Fibroblast of skin of left biceps (primary cell): ENCODE measurements at places on chromosomes 11 and 22.

DNA sequence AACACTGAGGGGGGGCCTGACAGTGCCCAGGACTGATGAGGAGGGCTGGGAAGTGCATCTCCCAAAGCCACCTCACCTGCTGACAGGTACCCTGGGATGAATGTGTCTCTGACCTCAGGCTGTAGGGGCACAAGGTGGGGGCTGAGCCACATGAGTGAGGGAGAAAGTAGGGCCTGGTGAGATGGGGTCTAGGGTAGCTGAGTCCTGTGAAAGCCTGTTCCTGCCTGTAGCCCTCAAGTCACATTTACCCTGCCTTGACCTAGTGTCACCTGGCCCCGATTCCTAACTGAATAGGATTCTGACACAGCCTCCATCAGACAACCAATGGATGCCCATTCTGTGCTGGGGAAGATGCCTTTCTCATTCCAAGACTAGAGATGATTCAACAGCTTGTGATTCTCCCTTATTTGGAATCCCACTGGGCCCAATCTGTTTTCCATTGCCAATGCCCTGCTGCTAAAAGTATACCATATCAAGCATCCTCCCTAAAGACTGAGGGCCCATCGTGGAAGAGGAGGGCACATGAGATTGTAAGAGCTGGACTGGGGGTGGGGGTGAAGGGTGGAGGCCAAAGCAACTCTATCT is 11.1 kb upstream of the RFPL1 start:
- DNase-seq: no peak

DNA sequence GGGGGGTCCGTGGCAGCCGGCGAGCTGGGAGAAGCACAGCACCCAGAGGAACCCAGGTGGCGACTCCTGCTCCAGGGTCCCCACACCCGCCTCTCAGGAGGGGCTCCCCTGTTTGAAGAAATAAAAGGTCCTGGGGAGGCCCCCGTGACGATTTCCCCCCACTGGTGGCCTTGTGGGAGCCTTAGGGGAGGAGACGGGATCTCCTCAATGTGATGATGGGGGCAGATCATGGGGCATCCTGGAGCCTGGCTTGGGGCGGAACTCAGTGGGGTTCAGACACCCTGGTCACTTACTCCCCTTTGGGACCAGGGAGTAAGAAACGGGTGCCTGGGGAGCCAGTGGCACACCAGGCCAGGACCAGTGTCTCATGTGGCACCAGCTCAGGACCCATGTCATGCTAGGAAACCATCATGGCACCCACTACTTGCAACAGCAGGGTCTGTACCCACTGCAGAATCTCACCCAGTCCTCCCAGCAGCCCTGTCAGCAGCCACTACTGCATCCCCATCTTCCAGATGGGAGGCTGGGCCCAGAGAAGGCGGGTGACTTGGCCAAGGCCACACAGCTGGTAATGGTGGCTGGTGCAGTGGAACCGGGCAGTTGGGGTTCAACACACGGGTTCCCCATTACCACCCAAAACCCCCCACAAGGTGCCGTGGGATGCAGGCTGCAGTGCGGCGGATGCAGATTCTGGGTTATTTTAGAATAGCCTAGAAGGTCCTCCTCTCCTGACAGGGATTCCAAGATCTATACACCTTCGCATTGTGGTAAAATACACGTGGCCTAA is 130.7 kb downstream of the CTTN start:
- no peak for DNase-seq

GRCh38 chr11:114250993-114251814 is 45.0 kb upstream of the NNMT start:
- DNase-seq: no peak

- no peak for DNase-seq
Measured at GRCh38 chr22:17046566-17047348, 38.0 kb upstream of the IL17RA start.

- DNase-seq: peak; percentile 66
Measured at GRCh38 chr22:31676700-31677099, 14.7 kb upstream of the PISD start.

DNA sequence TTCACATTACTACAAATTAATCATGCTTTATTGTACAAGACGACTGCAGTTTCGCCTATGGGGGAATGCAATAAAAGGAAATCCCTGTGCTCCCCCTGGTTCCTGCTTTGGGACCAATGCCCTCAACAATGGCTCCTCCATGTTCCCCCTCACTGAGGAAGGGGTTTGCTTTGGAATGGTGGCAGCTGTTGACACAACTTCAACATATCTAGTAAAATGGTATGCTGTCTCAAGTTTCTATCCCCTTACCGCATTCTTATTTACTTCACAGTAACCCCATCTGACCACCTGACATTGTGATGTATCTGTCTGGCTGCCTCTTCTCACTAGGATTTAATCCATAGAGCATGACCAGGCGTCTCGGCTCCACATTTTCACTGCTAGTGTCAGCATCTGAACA is 48.8 kb downstream of the PIWIL3 start:
- no peak for DNase-seq

DNA sequence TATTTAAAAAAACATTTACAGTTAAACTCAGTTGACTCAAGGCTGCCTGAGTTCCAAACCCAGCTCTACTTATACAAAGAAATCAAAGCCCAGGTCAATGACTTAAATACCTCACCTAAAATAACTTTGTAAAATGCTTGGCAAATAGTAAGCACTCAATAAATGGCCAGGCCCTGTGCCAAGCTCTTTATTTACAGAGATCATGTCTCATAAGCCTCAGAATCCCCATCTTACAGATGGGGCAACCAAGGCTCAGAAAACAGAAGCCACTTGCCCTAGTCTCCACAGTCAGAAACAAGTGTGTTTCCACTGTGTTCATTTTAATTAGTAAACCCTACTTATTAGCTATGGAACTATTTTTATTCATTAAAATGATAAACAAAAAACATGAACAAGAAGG is 30.5 kb upstream of the TTC28 start:
- DNase-seq: no peak

- no peak for DNase-seq
Measured at GRCh38 chr11:63680834-63681320, 423 bp upstream of the RTN3 start.

- no peak for DNase-seq
Measured at GRCh38 chr11:134802116-134802515, 390.1 kb upstream of the B3GAT1 start.

DNA sequence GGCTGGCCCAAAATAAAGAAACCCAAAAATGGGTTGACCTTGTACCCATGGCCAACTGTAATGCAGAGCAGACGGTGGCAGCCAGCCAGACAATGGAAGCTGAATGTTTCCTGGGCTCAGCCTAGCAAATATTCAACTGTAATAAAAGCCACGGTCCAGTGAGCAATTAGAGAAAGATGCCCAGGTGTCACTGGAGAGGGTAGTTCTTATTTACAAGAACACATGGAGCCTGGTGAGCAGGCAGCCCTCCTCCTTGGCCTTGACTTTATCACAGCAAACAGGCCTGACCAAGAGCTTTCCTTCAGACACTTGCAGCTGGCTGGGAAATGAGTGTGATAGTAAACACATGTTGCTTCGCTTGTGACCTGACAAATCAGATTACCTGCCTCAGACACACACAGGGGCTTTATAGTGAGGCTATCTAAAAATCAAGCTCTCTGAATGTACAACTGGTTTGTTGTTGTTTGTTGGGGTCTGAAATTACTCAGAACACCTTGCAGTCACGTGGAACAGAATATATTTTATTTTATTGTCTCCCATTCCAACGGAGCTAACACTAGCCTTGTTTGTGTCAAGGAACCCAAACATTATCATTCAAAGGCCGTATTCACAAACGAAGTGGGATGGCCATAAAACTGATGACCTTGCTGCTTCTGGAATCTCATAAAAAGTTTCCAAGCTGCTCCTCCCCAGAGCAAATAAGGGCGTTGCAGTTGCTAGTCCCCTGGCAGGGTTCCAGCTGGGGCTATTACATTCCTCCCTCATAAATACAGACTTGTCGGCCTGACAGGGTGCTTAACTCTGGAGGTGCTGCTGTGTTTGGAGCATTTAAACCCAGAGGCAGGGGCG is 161.1 kb downstream of the BBOX1 start:
- DNase-seq: peak; percentile 79

DNA sequence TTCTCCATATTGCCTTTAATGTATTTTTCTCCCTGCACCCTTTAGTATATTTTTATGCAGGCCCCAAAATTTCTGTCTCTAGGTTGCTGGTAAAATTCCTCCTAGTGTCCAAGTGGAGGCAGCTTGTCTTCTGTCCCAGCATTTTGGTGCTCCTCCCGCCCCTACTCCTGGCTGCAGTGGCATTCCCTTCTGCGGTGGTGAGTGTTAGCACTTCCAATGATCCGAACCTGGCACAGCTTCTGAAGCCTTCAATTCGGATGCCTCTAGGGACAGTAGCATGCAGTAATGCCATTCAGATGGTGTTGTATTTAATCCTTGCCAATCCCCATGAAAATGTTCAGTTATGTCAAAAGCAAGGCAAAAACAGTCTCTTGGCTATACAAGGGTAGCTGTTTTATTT is 5.9 kb downstream of the YWHAH start:
- DNase-seq: no peak

DNA sequence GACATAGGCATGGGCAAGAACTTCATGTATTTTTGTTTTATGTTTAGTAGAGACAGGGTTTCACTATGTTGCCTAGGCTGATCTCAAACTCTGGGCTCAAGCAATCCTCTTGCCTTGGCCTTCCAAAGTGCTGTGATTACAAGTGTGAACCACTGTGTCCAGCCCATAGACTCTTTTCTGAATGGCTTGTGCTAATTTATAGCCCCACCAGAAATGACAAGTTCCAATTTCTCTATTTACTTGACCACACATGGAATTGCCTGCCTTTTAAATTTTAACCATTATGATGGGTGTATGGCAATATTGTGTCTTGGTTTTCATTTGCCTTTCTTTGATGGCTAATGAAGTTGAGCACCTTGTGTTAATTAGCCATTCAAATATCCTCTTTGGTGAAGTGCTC is 85.8 kb upstream of the NECTIN1 start:
- DNase-seq: no peak

GRCh38 chr11:79498667-79499066 is 57.8 kb upstream of the TENM4 start:
- no peak for DNase-seq

- no peak for DNase-seq
Measured at GRCh38 chr11:74417860-74418508, 19.8 kb upstream of the PGM2L1 start.

GRCh38 chr22:48755059-48755949 is 1072.4 kb downstream of the BRD1 start:
- no peak for DNase-seq

GRCh38 chr11:8905528-8906165 is 5.3 kb upstream of the AKIP1 start:
- peak; percentile 57 for DNase-seq

DNA sequence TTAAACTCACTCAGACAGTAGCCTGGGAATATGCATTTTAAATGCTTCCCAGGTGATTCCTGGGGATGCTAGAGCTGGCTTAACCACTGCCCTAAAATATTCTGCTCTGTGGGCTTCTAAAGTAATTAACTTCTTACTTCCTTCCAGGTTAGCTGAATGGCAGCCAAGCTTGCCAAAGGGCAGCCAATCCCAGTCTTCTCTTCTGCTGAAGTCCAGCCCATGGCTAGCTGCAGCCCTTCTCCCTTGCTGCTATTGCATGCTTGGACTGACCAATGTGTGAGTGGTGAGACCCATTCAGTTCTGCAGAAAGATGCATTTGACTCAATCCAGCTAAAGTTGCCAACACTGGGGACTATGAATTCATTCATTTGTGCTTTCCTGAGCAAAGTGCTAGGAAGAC is 411.9 kb downstream of the SOX6 start:
- DNase-seq: no peak

GRCh38 chr11:64843686-64844329 is 645 bp downstream of the CDC42BPG start:
- no peak for DNase-seq

DNA sequence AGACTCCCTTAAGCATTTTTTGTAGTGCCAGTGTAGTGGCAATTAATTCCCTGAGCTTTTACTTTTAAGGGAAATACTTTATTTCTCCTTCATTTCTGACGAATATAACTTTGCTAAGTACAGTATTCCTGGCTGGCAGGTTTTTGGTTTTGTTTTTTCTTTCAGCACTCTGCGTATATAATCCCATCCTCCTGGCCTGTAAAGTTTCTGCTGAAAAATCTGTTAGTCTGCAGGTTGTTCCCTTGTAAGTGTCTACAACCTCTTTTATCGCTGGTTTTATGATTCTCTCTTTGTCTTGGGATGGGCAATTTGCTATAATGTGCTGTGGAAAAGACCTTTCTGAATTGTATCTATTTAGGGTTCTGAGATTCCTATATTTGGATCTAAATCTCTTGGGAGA is 56.0 kb downstream of the KCNQ1OT1 start:
- no peak for DNase-seq

DNA sequence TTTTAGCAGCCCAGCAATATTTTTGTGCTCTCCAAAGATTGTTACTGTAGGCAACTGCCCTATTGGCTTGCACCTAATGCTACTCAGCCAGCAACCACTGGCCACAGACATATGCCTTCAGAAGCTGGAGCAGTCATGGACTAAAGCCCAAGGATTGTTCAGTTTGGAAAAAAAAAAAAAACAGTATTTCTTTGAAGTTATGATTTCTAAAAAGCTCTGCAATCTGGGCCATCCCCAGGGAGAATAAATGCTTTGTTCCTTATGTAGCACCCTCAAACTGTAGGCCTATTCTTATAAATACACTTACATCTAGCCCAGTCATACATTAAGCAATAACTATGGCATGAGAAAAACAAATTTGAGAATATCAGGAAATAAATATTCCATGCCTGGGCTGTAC is 2190.5 kb upstream of the RAG2 start:
- DNase-seq: no peak

GRCh38 chr11:10288881-10289764 is 4.9 kb downstream of the SBF2 start:
- DNase-seq: no peak

- no peak for DNase-seq
Measured at GRCh38 chr22:49332691-49333090, 495.0 kb downstream of the BRD1 start.

GRCh38 chr11:123904932-123905331 is 3.0 kb downstream of the OR8D4 start:
- no peak for DNase-seq

- DNase-seq: no peak
Measured at GRCh38 chr11:35611741-35612140, 6.5 kb upstream of the FJX1 start.

- DNase-seq: no peak
Measured at GRCh38 chr11:14323118-14323676, 35.8 kb downstream of the RRAS2 start.

DNA sequence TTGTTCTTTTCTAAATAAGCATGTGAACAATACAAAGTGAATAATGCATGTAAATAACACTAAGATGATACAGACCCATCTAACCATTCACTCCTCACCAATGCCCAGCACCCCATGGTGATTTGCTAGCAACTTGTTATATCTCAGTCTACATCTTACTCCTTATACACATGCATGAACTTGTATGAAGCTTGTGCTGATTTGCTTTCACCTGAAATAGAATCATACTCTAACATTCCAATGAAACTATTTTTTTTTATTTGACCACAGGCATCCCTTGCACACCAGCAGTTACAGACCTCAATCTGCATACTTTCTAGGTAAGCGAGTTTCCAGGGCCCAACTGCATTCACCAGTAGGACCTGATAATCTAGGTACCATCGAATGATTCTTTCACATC is 873.6 kb downstream of the OPCML start:
- DNase-seq: no peak
